Mesothelial cell of epicardium (in vitro differentiated cells): ENCODE measurements at places on chromosomes 1 and 21. TPM values are rescaled to one million over a fixed set of nuclear protein-coding genes. Genes with fewer than 3 reads are reported as not detected.

The ZFP69 gene
- total RNA-seq = 4.3 to 4.7 TPM (median 4.4 TPM) in 3 replicates

DNA sequence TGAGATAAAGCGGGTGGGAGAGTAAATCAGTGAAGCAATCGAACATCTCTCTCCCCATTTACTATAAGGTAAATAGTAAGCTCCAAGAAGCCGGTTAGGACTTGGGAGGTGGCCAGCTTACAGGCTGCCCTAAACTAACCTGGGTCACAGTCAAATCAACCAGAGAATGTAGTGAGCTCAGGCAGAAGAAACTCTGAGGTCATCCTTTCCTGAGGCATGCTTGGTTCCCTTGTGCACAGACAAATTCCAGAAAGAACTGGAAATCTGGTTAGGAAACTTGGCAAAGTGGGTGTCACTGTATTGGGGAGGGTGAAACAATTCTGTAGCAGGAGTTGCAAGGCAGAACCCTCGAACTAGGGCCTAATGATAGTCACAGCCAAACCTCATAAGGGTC, 72.5 kb downstream of the NTMT2 start:
- H3K4me1 ChIP-seq = peaks cover 16% of the 10 kb centered on the region
- DNase-seq = no peak
- no peaks in the 10 kb centered on the region for H3K27me3 ChIP-seq
- H3K4me3 ChIP-seq = no peak overlapping the region
- no peaks in the 10 kb centered on the region for H3K36me3 ChIP-seq

- peak overlapping the region; percentile 17 for H3K27ac ChIP-seq
- peaks cover 42% of the 10 kb centered on the region for H3K4me1 ChIP-seq
- no peaks in the 10 kb centered on the region for H3K27me3 ChIP-seq
- H3K4me3 ChIP-seq = peak overlapping the region; percentile 100
- DNase-seq = no peak
- H3K36me3 ChIP-seq = peaks cover 25% of the 10 kb centered on the region
Measured at GRCh38 chr1:67427947-67428346, 2.3 kb downstream of the SERBP1 start.

DNA sequence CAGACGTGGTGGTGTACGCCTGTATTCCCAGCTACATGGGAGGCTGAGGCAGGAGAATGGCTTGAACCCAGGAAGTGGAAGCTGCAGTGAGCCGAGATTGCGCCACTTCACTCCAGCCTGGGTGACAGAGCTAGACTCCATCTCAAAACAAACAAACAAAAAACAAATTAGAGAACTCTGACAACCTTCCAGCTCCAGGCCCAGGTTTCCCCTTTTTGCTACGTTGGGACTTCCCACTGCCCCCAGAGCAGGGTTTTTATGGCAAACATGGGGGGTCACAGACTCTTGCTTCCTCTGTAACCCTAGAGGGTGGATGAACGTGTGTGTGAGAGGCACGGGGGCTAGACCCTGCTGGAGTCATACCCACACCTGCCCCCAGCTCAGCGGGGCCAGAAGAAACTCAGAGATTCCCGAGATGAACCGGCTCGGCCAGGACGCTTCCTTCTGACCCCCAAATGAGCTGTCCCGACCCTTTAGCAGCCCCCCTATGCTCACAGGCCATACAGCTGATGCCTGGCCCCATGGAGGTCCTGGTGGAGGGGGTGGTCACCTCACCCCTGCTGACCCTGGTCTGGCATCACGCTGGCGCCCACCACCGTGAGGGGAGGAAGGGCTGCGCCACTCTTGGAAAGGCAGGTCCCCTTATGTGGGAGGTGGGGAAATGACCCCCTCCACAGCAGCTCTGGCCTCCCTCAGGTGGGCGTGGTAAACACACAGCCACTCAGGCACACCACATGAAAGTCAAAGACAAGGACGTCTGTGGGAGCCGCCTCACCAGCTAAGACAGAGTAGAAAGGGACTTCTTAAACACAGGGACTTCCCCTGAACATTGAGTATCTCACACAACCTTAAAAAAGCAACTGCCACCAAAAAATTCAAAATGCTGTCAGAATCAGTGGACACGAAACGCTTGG, 7.1 kb downstream of the GPR157 start:
- H3K4me1 ChIP-seq = peaks cover 12% of the 10 kb centered on the region
- H3K4me3 ChIP-seq = no peak overlapping the region
- H3K36me3 ChIP-seq = peaks cover 9% of the 10 kb centered on the region
- DNase-seq = no peak
- H3K27me3 ChIP-seq = no peaks in the 10 kb centered on the region

The VWA1 gene
- 57.0 to 59.1 TPM (median 57.7 TPM) in 3 replicates for total RNA-seq

DNA sequence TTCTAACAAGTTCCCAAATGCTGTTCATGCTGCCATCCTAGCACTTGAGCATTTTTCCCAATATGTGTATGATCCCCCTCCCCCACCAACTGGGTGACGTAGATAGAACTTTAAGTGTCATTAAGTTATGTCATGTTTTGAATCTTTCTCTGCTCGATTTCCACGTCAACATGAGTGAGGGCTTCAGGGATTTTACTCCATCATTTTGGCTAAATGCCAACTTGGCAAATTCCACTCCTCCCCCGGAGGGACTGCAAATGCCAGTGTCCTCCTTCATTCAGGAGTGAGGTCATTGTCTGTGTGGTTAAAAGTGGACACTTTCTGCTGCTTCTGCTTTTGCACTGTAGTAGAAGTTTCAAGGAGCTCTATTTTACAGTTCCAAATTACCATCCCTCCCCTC, 201.7 kb downstream of the FGGY start:
- H3K4me1 ChIP-seq = peaks cover 52% of the 10 kb centered on the region
- no peak for DNase-seq
- H3K27ac ChIP-seq = peak overlapping the region; percentile 92
- no peak overlapping the region for H3K4me3 ChIP-seq
- no peaks in the 10 kb centered on the region for H3K27me3 ChIP-seq

The RUNX1 gene
- total RNA-seq = 38.3 to 41.2 TPM (median 38.5 TPM) in 3 replicates

- H3K4me3 ChIP-seq = no peak overlapping the region
- DNase-seq = no peak
- H3K27me3 ChIP-seq = no peaks in the 10 kb centered on the region
- H3K4me1 ChIP-seq = peaks cover 51% of the 10 kb centered on the region
- no peak overlapping the region for H3K27ac ChIP-seq
- no peaks in the 10 kb centered on the region for H3K36me3 ChIP-seq
Measured at GRCh38 chr1:204335533-204335932, 24.2 kb downstream of the PLEKHA6 start.

GRCh38 chr1:224434691-224435317, at the start of gene WDR26:
Gene WDR26, minus strand, starts transcription at chr1:224434797.
- peak within 1 kb of the TSS; percentile 98 for H3K27ac ChIP-seq
- H3K36me3 ChIP-seq = peaks cover 4% of the 10 kb centered on the region
- peak within 1 kb of the TSS; percentile 91 for H3K4me3 ChIP-seq

- DNase-seq = no peak
- peak overlapping the region; percentile 85 for H3K27ac ChIP-seq
- no peaks in the 10 kb centered on the region for H3K27me3 ChIP-seq
- H3K36me3 ChIP-seq = no peaks in the 10 kb centered on the region
- H3K4me3 ChIP-seq = no peak overlapping the region
Measured at GRCh38 chr21:33396951-33397350, 6.3 kb upstream of the IFNGR2 start.

The TFF3 gene
- 1.5 TPM in 1 of 3 replicates, not detected in the others for total RNA-seq

GRCh38 chr1:245583081-245583480, 428.3 kb downstream of the KIF26B start:
- peaks cover 7% of the 10 kb centered on the region for H3K27me3 ChIP-seq
- DNase-seq = no peak
- no peak overlapping the region for H3K27ac ChIP-seq
- H3K4me1 ChIP-seq = peaks cover 28% of the 10 kb centered on the region
- no peak overlapping the region for H3K4me3 ChIP-seq

GRCh38 chr1:223831755-223832636, 13.8 kb downstream of the TP53BP2 start:
- no peaks in the 10 kb centered on the region for H3K36me3 ChIP-seq

- no peak overlapping the region for H3K27ac ChIP-seq
- no peak overlapping the region for H3K4me3 ChIP-seq
- H3K36me3 ChIP-seq = peaks cover 50% of the 10 kb centered on the region
- no peaks in the 10 kb centered on the region for H3K27me3 ChIP-seq
Measured at GRCh38 chr1:156948708-156949107, 28.3 kb downstream of the LRRC71 start.

- H3K36me3 ChIP-seq = no peaks in the 10 kb centered on the region
- peaks cover 11% of the 10 kb centered on the region for H3K4me1 ChIP-seq
- DNase-seq = no peak
Measured at GRCh38 chr1:218878369-218878768, 295.3 kb upstream of the LYPLAL1 start.

The OR2G3 gene
- not detected in 3 replicates for total RNA-seq

The IQCC gene
- 3.1 to 3.8 TPM (median 3.3 TPM) in 3 replicates for total RNA-seq

The SPATA21 gene
- 0.16 to 0.20 TPM in 2 of 3 replicates, not detected in the other for total RNA-seq

- peaks cover 5% of the 10 kb centered on the region for H3K27me3 ChIP-seq
- H3K36me3 ChIP-seq = no peaks in the 10 kb centered on the region
- no peak overlapping the region for H3K27ac ChIP-seq
- DNase-seq = no peak
Measured at GRCh38 chr1:89737985-89738510, 82.8 kb upstream of the LRRC8D start.

DNA sequence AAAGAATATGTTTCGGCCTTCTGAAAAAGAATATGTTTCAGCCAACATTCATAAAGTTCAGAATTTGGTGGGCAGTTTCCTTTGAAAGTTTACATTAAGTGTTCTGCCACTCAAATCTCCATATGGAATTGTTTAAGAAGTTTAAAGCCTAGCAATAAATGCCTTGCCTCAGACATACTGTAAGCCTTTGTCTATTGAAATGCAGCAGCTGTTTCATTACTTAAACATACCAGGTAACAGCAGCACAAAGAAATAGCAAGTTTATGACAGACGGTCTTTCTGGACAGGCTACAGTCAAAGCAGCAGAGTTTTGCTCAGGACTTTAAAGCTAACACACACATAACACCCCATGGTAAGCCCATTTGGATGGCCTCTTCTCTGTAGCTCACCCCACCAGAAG, 38.5 kb upstream of the C1orf105 start:
- H3K36me3 ChIP-seq = no peaks in the 10 kb centered on the region
- peak overlapping the region; percentile 97 for H3K27ac ChIP-seq
- H3K4me1 ChIP-seq = peaks cover 87% of the 10 kb centered on the region
- H3K27me3 ChIP-seq = no peaks in the 10 kb centered on the region
- no peak overlapping the region for H3K4me3 ChIP-seq
- DNase-seq = no peak

- DNase-seq = no peak
- H3K4me3 ChIP-seq = no peak overlapping the region
- H3K27me3 ChIP-seq = peaks cover 10% of the 10 kb centered on the region
- no peaks in the 10 kb centered on the region for H3K36me3 ChIP-seq
Measured at GRCh38 chr21:36126621-36127110, 8.2 kb upstream of the CBR3 start.

GRCh38 chr1:213783893-213784292, 203.9 kb upstream of the PROX1 start:
- H3K27ac ChIP-seq = no peak overlapping the region
- no peak overlapping the region for H3K4me3 ChIP-seq
- no peak for DNase-seq
- H3K4me1 ChIP-seq = no peaks in the 10 kb centered on the region
- H3K36me3 ChIP-seq = no peaks in the 10 kb centered on the region
- peaks cover 48% of the 10 kb centered on the region for H3K27me3 ChIP-seq

The GJA8 gene
- total RNA-seq = not detected in 3 replicates

DNA sequence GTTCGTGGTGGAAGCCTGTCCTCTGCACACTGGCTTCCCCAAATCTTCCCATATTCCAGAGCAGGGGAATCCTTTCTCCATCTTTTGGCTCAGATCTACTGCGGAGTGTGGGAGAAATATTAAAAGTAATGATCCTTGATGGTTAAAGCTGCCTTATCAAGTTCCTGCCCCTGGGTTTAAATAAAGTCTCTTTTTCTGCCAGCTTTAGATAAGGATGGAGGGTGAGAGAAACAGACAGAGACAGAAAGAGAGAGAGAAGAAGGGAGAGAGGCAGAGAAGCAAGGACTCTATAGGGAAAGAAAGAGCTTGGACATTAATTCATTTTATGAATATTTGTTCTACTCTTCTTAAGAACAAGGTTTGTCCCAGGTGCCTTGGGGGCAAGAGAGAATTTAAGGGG, 98.0 kb downstream of the KCNJ15 start:
- H3K4me1 ChIP-seq = peaks cover 18% of the 10 kb centered on the region
- no peak overlapping the region for H3K4me3 ChIP-seq
- no peaks in the 10 kb centered on the region for H3K36me3 ChIP-seq
- DNase-seq = no peak
- H3K27ac ChIP-seq = no peak overlapping the region

DNA sequence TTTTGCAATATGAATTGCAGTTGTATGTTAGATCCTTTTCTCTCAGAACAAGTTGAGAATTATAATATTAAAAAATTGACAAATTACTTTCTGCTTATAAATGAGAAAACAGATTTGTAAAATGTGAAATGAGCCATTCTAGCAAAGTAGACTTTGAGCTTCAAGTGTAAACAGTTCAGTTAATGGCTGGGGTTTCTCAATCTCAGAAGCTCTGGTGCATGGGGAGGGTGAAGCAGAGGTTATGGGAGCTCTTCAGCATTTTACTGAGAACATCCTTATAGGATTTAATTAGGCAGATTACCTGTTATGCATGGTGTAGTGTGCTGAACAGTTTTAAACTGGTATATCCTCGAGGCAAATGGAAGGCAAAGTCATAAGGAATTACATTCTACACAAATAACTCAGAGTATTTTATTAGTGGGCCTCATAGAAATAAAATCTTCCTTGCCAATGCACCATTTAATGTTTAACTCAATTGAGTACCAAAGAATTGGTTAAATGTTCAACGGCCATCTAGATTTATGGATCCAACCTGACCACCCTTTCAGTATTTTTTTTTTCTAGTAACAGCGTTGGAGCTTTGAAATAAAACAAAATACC, 1143.6 kb upstream of the ADGRL2 start:
- no peaks in the 10 kb centered on the region for H3K27me3 ChIP-seq
- no peak for DNase-seq
- H3K4me1 ChIP-seq = peaks cover 15% of the 10 kb centered on the region
- no peak overlapping the region for H3K4me3 ChIP-seq
- peak overlapping the region; percentile 59 for H3K27ac ChIP-seq

- H3K36me3 ChIP-seq = no peaks in the 10 kb centered on the region
- H3K4me3 ChIP-seq = no peak overlapping the region
- H3K27ac ChIP-seq = no peak overlapping the region
- peak; percentile 87 for DNase-seq
- H3K4me1 ChIP-seq = peaks cover 18% of the 10 kb centered on the region
Measured at GRCh38 chr1:27097484-27097917, 57.4 kb downstream of the SLC9A1 start.

- no peak overlapping the region for H3K27ac ChIP-seq
- no peak overlapping the region for H3K4me3 ChIP-seq
- H3K27me3 ChIP-seq = no peaks in the 10 kb centered on the region
- H3K4me1 ChIP-seq = peaks cover 3% of the 10 kb centered on the region
- peaks cover 24% of the 10 kb centered on the region for H3K36me3 ChIP-seq
Measured at GRCh38 chr21:39630191-39630591, 17.5 kb downstream of the B3GALT5 start.

The ASB17 gene
- not detected in 3 replicates for total RNA-seq
